ENCODE measurements at places on chromosomes 16 and 17.

DNA sequence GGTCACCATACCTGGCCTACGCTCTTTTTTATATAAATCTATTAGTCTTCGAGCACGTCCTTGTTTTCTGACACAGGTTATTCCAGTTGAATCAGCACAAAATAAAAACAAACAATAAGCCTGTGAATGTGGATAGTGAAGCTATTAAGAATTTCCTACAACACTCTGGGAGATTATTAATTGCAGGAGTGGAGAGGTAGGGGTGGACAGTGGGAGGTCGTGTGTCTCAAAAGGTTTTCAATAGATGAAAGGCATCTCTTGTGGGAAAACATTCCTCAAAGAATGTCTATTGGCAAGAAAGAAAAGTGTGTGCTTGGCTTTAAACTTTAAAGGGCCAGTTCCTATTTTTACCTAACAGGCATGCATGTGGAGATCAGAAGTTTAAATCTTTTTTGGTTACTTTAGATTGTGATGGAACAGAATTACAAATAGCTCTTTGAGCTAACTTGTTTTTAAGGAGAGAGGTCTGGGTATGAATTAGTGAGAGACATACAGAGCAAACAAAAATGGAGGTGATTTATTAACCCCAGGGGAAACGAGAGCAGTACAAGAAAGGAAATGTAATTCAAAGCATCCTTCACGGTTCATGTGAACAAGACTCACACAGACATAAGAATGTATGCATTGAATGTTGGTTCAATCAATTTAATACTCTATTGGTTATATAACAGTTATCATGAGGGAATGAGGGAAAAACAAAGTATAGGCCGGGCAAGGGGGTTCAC, 9.0 kb downstream of the SMYD4 start:
- DNase-seq, result no peak

GRCh38 chr17:57782647-57783337, 37.7 kb upstream of the CCDC182 start:
- no peak for DNase-seq

DNA sequence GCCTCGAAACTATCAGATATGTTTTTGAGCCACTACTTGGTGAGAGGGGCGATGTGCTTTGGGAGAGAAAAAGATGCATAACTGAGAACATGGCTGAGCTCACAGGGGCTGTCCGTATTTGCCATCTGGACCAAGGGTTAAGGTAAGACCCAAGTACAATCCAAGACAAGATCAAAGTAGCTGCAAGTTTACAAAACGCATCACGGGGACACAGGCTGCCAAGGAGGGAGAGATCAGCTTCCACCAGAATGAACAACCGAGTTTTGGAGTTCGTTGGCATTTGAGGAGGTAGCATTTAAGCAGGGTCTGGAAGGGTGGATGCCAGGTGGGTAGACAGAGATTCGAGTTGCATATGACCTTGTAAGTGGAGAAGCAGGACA, 2.2 kb downstream of the PITPNC1 start:
- DNase-seq, result no peak

- DNase-seq, result no peak
Observed at GRCh38 chr17:78001182-78001581, 42.7 kb downstream of the TNRC6C start.

- DNase-seq, result no peak
Observed at GRCh38 chr16:2822158-2822495, 5.1 kb downstream of the PRSS21 start.

DNA sequence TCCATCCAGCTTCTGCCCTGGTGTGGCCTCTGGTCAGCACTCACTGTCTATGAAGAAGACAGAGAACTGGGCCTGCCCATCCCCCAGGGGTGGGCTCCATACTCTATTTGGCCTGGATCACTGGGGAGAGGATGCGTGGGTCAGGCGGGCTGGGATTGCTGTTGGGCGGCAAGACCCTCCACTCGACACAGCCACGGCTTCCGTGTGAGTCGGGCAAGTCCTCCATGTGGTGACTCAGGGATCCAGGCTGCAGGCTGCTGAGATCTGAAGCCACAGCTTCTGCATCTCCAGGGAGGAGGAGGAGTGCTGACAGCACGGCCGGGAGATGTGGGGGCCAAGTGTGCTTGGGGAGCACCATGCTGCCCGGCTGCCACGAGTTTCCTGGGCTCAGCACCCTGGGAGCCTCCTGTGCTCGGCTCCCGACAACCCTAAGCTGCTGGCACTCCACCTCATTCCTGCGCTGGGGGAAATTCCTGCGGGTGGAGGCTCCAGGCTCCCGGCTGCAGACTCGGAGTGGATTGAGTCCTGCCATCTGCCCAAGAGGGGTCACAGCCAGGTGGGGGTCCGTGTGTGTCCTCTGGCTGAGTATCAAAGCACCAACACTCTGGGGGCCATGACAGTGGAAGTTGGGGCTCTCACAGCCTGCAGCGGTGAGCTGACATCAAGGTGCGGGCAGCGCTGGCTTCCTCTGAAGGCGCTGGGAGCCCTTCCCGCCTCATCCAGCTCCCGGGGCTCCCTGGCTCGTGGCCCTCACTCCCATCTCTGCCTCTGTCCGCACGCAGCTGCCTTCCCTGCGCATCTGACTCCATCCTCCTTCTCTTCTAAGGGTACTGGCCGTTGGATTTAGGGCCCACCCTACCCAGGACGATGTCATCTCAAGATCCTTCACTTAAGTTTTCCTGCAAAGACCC, 24.4 kb upstream of the CBFA2T3 start:
- DNase-seq, result no peak

DNA sequence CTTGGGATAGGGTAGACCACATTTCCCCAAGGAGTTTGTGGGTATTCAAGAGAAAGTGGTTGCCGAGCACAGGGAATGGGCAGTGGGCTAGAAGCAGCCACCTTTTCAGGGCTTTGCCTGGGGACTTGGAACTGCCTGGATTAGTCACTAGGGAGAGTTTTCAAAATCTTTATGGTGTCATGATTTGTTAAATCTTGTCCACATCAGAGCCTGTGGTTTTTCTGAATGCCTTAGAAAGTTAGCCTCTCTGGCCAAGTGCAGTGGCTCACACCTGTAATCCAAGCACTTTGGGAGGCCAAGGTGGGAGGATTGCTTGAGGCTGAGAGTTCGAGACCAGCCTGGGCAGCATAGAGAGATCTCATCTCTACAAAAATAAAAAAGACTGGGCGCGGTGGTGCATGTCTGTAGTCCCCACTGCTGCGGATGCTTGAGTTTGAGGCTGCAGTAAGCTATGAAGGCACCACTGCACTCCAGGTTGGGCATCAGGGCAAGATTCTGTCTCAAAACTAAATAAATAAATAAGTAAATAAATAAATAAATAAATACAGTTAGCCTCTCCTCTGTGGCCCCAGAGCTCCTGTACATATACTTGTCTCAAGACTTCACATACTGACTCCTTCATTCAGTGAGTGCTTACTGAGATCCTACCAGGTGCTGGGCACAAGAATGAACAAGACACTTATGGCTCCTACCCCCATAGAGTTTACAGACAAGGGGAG, 76.3 kb upstream of the HNF1B start:
- no peak for DNase-seq

- no peak for DNase-seq
Observed at GRCh38 chr17:44323359-44324091, 1.1 kb downstream of the SLC25A39 start.

- DNase-seq, result no peak
Observed at GRCh38 chr17:41167561-41167960, 460 bp downstream of the KRTAP4-3 start.

- DNase-seq, result no peak
Observed at GRCh38 chr16:53855511-53855910, 151.6 kb downstream of the FTO start.

DNA sequence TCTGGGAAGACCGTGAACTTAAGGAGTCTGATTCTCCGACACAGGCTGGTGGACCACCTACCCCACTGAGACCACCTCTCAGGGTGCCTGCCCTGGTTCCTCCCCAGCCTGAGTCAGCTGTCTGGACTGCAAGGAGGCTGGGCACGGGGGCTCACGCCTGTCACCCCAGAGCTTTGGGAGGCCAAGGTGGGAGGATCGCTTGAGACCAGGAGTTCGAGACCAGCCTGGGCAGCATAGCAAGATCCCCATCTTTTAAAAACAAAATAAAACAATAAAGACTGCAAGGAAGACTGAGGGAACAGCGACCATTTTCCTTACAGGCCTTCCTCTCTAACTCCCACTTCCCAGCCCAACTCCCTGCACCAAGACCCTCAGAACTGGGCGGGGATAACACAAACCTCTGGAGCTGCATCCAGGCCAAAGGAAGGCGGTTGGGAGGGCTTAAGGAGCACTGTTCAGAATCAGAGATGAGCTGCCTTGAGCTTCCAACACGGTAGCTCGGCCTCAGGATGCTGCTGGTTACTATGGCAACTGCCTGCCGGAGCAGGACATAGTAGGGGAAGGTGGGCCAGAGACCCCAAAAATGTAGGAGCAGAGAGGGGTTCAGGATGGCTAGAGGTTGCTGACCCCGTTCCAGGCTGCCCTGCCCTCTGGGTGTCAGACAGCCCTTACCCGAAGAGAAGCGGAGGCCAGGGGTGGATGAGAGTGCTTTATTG, 4.4 kb downstream of the APOBR start:
- DNase-seq, result no peak

DNA sequence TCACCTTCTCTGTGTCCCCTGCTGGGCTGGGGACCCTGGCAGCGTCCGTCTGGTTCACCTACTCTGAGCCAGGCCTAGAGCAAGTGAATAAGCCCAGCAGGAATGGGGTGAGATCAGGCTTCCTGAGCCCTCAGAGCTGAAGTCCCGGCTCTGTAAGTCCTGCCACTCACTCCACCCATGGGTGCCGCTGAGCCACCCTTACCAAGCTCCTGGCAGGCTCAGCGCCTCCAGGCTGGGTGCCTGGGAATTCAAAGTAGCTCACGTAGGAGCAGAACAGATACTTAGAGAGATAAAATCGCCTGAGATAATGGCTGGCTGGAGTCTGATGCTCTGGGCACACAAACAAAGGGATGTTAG, 9.8 kb upstream of the LASP1NB start:
- no peak for DNase-seq

All from hippocampal formation (tissue), 2 donors.